ENCODE measurements at places on chromosomes 5 and 9.

DNA sequence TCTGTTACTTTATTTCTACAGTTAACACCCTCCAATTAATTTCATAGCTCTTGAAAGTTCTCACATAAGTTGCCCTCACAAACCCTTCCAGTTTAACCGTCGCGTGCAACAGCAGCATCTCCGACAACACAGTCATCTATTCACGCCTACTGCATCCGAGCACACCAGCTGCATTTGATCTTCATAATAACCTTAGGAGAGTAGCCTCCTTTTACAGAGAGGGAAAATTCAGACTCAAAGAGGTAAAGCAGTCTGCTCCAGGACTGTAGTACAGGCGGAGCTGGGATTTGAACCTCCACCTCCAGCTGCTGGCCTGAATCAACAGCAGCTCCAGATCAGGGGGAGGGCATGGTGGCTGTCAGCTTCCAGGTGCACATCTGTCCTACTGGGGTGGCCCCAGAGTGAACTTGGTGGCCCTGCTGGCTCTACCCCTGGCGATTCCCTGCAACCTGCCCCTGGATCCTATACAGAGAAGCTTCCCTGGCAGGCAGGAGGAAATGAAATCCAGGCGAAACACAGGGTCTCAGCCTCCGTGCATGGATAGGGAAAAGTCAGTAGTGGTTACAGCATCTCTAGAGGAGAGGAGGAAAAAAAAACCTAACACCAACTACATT is 71.6 kb upstream of the UNC5A start:
- DNase-seq, result peak; percentile 3

- no peak for DNase-seq
Measured at GRCh38 chr9:22026696-22027095, 17.6 kb upstream of the CDKN2B start.

DNA sequence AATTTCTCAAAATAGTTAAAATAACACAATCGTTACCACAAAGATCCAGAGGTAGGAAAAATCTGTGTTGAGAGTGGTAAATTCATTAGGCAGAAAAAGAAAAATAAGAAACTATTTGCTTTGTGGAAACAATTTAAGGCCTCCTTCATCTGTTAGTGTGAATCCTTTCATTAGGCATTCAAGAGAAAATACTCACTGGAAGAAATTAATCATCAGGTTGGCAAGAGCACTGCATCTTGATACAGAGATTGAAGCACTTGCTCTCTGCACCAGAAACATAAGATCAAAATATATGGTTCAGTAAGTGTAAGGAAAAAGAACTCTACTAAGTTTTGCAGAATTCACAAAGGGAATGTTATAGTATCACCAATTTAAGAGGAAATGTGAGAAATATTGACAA is 44.4 kb downstream of the TTC39B start:
- DNase-seq, result no peak

- no peak for DNase-seq
Measured at GRCh38 chr5:96008487-96008886, 46.8 kb upstream of the ELL2 start.

- no peak for DNase-seq
Measured at GRCh38 chr9:21340735-21341134, 5.5 kb upstream of the KLHL9 start.

- no peak for DNase-seq
Measured at GRCh38 chr5:35884773-35885172, 28.1 kb downstream of the IL7R start.

- peak; percentile 80 for DNase-seq
Measured at GRCh38 chr9:133990366-133991213, 1.5 kb downstream of the VAV2 start.

DNA sequence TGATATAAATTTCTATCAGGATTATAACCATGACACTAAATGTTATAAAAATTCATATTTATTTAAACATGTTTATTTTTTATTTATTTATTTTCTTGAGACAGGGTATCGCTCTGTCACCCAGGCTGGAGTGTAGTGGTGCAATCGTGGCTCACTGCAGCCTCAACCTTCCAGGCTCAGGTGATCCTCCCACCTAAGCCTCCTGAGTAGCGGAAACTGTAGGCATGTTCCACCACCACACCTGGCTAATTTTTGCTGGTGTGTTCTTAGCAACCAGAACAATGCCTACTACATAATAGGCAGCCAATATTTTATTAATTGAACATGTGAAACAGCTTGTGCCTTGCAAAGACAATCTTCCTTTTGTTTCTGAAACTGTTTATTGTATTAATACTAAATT is 6.5 kb upstream of the PTBP3 start:
- no peak for DNase-seq

- no peak for DNase-seq
Measured at GRCh38 chr5:57199866-57200265, 26.0 kb downstream of the GPBP1 start.
